NCI-H2081 (cell line): ENCODE measurements at places on chromosomes 2 and 18.

- no peak for DNase-seq
Measured at GRCh38 chr2:3606028-3606369, 11.1 kb downstream of the COLEC11 start.

DNA sequence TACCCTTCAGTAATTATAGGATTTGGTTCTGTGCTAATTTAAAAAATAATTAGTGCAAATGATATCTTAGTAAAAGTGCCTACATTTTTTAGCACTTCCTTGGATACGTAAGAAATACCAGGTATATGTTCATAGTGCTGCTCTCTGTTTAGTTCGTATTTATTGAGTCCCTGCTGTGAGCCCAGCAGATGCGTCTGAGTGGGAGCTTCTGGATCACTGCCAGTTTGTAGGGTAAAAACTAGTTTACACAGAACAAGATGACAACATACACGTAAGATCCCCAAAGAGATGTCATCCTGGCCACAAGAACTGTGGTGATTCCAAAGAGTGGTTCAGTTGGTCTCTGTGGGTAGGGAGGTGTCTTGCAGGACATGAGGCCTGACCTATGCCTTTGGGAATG lies 103.2 kb downstream of the CTIF start:
- DNase-seq, result no peak

DNA sequence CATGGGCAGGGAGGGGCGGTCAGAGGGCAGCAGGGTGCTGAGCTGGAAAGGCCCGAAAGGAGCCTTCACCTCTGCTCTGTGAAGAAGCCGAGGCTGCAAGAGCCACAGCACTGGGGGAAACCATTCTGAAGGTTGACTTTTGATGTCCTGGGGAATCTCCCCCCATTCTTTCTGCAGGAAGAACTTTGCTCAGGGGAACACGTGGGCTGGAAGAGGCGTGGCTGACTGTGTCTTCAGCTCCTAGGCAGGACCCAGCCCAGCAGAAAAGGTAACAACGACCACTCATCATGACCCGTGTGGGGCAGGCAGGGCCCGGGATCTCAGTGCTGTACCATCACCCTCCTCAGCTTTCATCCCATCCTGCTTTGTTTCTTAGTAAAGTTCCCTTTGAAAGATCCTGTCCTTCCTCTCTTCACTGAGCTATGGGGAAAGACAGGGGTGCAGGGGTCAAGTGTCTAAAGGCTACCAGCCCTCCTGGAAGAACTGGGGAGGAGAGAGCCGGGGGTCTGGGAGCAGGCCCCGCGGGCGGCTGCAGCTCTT lies 312.7 kb downstream of the CELF4 start:
- DNase-seq, result no peak

DNA sequence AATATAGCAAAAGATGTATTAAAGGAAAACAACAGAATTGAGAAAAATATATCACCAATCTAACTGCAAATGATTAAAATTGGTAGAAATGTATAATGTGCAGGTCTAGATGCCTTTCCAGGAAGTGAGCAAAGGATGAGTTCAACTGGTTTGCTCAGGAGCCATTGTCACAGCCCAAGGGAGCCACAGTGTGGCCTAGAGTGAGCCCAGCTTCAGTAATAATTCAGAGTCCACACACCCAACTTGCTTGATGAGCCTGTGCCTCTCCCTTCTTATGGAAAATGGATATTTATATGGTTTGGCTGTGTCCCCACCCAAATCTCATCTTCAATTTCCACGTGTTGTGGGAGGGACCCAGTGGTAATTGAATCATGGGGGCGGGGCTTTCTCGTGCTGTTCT lies 92.2 kb upstream of the ASAP2 start:
- DNase-seq, result no peak

- DNase-seq, result no peak
Measured at GRCh38 chr2:20216130-20217025, 8.6 kb downstream of the SDC1 start.

DNA sequence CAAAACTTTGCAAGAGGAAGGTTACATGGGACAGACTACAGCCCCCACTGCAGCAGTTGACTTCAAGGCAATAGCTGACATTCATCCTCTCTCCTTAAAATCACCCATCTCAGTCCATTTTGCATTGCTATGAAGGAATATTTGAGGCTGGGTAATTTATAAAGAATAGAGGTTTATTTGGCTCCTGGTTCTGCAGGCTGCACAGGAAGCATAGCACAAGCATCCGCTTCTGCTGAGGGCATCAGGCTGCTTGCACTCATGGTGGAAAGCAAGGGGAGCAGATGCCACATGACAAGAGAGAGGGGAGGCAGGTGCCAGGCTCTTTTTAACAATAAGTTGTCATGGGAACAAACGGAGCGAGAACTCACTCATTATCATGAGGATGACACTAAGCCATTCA lies 646.0 kb downstream of the ZEB2 start:
- no peak for DNase-seq

- no peak for DNase-seq
Measured at GRCh38 chr2:45943219-45944044, 292.0 kb downstream of the PRKCE start.

DNA sequence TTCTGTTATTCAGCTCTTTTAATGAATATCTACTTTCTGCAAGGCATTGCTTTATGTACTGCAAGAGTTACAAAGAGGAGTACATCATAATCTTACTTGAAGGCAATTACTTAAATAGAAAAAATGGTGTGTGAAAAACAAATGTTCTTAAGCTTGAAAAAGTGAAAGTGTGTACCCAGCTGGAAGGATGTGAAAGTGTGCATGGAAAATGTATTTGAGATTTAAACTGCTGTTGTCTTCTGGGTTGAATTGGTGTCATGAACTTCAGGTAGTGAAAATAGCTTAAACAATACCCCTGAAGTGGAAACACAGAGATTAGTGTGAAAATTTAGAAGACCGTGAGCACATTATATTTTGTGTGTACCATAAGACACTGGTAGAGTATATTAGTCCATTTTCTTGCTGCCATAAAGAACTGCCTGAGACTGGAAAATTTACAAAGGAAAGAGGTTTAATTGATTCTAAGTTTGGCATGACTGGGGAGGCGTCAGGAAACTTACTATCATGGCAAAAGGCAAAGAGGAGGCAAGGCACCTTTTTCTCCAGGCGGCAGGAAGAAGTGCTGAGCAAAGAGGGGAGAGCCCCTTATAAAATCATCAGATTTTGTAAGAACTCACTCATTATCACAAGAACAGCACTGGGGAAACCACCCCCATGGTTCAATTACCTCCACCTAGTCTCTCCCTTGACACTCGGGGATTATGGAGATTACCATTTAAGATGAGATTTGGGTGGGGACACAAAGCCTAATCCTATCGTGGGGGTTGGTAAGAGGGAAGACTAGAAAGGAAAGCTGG lies 38.8 kb downstream of the SCN2A start:
- DNase-seq, result no peak

DNA sequence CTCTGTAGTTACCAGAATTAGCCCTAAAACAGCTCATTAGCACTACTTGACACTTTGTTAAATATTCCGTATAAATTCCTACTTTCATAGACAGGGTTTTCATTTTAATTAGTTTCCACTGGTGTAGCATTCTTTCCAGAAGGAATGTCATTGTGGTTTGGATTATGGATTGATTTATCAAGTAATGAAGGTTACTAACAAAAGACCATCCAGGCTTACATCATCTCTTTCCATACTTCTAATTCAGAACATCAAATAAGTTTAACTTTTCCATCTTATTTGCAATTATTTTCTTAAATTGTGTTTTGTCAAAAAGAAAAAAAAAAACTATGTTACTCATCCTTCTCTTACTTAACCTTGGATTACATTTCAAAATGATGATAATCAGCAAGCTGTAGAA lies 231.8 kb upstream of the SPOPL start:
- DNase-seq, result no peak

GRCh38 chr2:172095905-172096625 lies 6.6 kb downstream of the DLX2 start:
- DNase-seq, result no peak

- no peak for DNase-seq
Measured at GRCh38 chr2:60352491-60353405, 200.7 kb downstream of the BCL11A start.

DNA sequence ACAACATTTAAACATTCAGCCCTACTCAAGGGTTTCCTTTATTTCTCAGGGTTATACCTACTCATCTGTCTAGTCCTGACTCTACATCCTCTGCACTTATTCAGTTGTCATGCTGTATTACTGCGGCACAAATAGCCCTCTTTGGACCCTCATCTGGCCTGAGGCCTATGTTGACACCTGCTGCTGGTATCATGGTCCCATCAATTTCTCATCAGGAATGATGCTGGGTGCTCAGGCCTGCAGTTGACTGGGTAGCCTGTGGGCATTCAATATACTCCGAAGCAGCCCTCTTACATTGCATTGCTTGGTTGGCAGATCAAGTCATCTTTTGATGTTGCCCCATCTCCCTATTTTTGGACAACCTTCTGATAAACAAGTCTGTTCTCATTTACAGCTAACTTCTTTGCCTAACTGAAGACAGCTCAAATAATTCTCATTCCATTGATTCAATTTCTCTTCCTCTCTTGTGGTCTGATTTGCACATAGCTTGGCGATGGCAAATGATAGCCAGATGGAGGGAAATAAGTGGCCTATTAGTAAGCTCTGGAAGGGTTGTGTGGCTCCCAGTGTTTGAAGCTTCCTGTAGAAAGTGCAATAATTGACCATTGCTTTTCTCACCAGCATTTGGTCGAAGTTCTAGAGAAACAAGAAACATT lies 19.1 kb upstream of the MC4R start:
- DNase-seq, result no peak

DNA sequence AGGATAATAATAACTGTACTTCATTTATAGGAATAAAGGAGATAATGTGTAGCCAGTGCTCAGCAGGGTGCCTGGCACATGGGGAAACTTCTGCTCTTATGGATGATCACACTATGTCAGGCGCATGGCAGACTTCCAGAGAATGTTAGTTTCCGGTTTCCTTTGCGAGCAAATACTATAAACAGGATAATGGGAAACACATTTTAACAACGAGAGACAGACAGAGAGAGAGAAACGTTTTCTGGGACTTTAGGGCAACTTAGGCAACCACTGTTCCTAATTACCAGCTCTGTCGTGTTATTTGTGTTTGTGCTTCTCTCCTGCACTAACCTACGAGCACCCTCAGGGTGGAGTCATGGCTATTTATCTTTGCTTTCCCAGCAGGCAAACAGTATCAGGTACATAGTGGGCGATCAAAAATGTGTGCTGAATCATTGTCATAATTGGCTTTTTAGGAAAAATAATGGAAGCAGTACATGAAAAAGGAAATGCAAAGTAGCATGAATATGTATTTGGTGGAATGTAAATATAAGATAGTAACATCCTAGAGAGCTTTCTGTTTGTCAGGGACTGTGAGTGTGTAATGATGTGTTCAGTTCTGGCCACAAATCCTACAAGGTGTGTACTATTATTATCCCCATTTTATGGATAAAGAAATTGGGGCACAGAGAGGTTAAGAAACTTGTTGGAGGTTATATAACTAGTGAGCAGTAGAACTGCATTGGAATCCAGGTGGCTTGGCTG lies 36.8 kb upstream of the IGFBP2 start:
- peak; percentile 71 for DNase-seq

- DNase-seq, result no peak
Measured at GRCh38 chr2:235325151-235325550, 168.7 kb upstream of the AGAP1 start.

- no peak for DNase-seq
Measured at GRCh38 chr2:3498783-3499394, 20.4 kb downstream of the ADI1 start.

GRCh38 chr2:69801745-69802290 lies 27.6 kb upstream of the GMCL1 start:
- peak; percentile 3 for DNase-seq

GRCh38 chr2:228615496-228615895 lies 434.0 kb upstream of the SPHKAP start:
- no peak for DNase-seq

DNA sequence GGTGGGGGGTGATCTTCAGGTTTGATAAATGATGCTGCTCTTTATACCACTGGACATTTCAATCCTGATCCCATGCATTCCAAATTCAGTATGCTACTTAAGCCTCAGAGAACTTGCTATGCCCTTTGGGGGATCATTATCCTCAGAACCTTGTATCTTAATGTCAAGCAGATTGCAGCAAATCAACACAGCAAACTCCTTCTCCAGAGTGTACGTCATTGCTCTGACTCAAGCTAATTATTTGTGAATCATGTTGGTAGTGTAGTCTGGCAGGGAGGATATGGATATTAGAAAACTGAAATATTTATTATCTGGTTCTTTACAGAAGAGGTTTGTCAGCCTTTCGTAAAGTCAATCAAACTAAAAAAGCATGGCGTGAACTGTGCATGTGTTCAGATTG lies 562.5 kb upstream of the FAM98A start:
- DNase-seq, result no peak

GRCh38 chr2:18117592-18117991 lies 239.1 kb downstream of the KCNS3 start:
- DNase-seq, result peak; percentile 8

- DNase-seq, result no peak
Measured at GRCh38 chr2:71559828-71560637, 106.7 kb downstream of the DYSF start.
